Activated CD4-positive, alpha-beta memory T cell treated with anti-CD3 and anti-CD28 coated beads, Interleukin-2, amount 10 ng/mL, durations not matched to agents 7 days and 5 days (primary cell): ENCODE measurements at places on chromosomes 16 and 17. TPM values are rescaled to one million over a fixed set of nuclear protein-coding genes. Genes with fewer than 3 reads are reported as not detected.

CBFA2T3 gene
- total RNA-seq: not detected

SLC35G6 gene
- total RNA-seq: not detected

TMEM88 gene
- total RNA-seq: 1.5 TPM

ABCA9 gene
- total RNA-seq: not detected

TM4SF5 gene
- 0.35 TPM for total RNA-seq

PPL gene
- not detected for total RNA-seq

KRTAP2-2 gene
- not detected for total RNA-seq

DDX19B gene
- total RNA-seq: 33.2 TPM
